ENCODE measurements at places on chromosomes 6 and 20.

DNA sequence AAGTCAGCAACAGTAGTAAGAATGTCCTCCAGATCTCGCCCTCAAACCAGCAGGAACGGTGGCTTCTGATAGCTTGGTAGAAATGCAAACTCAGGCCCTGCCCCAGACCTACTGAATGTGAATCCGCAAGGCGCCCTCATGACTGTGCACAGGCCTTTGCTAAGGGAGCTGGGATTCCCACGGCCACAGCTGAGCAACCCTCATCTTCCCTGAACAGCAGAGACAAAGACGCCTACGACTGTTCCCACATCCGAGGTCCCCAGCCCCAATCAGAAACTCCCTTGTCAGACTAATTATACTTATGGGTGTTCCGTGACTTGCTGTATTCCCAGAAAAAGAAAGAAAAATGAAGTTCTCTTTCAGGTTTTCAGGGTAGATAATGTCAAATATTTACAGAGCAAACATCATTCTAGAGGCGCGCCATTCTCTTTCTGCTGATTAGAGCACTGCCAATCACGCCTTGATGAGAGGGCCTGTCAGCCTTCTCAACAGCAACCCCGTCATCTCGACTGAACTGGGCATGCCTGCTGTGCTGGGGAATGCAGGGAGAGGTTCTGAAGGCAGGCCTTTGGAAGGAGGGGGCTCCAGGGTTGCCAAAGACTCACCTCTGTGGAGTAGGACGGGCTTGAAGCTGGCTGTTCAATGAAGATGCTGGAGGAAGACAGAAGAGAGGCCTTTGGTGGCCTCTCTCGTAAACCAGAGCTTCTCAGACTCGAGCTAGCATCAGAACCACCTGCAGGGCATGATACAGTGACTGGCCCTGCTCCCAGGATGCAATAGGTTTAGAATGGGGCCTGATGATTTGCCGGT is 79.9 kb downstream of the ZNF217 start:
- DNase-seq, result no peak

DNA sequence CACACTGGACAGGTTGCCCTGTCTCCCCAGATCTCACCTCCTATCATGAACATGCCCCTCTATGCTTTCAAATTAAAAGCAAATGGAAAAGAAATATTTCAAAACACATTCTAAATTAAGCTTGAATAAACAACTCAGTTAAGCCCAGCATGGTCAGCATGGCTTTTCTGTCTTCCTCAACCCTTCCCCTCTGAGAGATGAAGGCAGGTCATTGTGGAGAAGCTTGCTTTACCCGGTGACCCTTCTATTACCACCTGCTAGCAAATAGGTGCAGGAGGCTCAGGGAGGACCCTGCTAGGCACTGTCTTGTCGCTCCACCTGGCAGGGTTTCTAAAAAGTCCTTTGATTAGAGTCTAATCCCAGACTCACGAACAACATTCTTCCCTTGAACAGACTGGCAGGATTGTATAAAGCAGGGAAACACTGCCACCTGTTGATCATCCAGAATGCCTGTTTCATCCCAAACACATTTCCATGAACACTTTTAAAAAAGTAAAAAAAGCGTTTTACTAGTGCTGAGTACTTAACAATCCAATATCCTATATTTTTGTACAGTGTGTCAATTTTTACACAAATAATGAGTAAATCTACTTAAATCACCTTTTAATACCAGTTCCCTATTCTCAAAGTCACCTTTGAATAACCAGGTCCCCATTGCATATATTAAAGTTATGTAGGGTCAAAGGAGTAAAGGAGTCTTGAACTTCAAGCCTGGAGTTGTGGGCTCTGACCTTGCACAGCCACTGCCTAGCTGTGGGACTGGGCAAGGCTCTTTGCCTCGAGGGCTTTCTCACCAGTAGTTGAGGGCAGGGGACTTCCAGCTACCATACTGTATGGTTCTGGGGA is 75.5 kb downstream of the GPR6 start:
- peak; percentile 28 for DNase-seq

DNA sequence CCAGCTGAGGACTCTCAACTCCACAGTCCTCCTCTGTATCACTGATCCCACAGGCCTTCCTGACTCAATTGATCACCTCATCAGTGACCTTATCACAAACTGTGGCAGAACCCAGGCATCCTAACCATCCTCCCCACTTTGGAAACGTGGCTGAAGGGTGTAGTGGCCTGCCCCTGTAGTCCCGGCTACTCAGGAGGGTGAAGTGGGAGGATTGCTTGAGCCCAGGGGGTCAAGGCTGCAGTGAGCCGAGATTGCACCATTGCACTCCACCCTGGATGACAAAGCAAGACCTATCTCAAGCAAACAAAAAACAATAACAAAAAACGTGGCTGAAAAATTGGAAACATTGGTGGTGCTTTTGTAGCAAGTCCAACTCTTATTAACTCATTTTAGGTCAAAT is 203.4 kb upstream of the ZNF217 start:
- DNase-seq, result no peak

DNA sequence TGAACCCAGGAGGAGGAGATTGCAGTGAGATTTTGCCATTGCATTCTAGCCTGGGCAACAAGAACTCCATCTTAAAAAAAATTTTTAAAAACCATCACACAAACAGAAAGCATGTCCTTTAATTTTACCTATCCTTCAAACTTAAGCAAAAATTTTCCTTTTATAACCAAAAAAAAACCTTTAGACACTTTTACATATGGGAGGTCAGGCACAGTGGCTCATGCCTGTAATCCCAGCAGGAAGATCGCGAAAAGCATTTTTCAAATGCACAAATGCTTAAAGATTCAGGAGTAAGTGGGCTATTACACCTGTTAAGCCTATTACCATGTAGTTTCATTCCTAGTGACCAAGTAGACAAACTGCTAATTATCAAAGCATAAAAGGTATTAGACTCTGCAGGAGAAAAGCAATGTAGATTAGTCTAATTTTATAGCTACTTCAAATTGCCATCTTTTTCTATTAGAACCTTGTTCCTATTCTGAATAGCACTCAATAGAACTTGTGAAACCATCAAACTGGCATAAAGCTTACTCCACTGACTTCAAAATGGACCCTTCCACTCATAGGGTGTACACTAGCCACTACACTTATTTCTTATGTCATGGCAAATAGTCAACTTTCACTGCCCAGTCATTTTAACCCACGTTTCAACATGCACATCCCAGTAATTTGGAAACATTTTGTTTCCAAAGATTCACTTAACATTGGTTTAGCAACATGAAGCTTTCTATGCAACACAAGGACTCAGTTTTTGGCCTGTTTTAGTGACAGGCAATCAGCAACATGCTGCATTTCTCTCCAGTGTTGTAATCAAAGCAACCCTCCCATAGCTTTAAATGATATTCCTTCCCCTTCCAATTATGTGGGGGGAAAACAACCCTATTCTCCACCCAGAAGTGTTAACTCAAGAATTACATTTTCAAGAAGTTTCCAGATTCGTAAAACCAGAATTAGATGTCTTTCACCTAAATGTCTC is 4.0 kb downstream of the EEF1A1 start:
- DNase-seq, result no peak

GRCh38 chr6:152094992-152095592 is 287.6 kb downstream of the ESR1 start:
- DNase-seq, result peak; percentile 98

DNA sequence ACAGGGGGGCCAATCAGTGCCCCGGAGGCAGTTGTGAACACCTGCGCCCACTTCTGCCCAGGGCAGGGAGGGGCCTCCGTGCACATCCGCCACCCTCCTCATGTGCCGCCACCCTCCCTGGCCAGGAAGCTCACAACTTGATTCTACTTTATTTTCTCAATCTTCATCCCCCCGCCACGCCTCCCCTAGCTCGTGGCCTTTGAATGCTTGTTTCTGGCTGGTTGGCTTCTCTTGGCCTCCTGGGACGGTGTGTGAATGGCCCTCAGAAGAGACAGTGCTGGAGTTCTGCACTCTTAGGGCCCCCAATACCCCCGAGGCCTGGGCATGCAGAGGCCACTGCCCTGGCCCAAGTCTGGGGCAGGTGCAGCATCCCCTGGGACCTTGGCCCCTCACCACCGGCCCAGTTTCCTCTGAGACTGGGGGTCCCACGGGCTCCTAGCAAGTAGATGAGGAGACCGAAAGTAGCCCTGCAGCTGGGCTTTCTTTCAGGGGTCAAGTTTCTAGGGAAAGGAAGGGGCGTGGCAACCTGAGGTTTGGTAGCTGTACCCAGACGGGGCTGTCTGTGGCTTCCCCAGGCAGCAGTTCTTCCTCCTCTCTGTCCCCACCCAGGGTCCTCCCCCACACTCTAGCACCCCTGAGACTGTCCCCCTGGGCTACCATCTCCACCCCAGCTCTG is 1.3 kb downstream of the RGS19 start:
- no peak for DNase-seq

- DNase-seq, result no peak
These were observed 10.3 kb upstream of the ZNF831 start for GRCh38 chr20:59153355-59153681.

DNA sequence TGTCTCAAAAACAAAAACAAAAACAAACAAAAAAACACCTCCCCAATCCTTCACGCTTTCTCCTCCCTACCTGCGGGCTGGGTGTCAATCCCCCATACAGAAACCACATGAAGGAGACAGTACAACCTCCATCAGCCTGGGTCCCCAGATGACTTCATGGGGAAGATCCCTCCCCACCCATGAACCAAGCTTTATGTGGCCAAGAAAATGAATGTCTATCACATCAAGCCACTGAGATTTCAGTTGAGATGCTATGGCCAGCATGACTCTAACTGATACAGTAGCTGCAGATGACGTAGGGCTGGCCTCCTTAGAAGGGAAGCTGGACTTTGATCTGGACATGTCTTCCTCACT is 21.2 kb upstream of the BNIP5 start:
- DNase-seq, result no peak

GRCh38 chr20:38728191-38728781 is 4.0 kb downstream of the SLC32A1 start:
- no peak for DNase-seq

DNA sequence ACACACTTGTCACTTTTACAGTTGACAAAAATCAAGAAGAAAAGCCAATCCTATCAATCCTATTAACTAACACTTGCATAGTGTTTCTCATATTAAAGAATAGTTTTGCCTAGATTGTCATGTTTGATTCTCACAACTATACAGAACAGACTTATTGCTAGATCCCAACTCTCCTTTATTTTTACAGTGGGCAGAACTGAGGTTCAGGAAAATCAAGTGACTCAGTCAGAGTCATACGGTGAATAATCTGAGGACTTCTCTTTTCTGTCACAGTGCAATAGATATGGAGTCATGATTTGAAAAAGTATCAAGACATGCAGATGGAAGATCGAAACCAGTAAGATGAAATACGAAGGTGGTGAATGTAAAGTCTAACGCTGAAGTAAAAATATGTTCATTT is 195.1 kb upstream of the CITED2 start:
- DNase-seq, result no peak

DNA sequence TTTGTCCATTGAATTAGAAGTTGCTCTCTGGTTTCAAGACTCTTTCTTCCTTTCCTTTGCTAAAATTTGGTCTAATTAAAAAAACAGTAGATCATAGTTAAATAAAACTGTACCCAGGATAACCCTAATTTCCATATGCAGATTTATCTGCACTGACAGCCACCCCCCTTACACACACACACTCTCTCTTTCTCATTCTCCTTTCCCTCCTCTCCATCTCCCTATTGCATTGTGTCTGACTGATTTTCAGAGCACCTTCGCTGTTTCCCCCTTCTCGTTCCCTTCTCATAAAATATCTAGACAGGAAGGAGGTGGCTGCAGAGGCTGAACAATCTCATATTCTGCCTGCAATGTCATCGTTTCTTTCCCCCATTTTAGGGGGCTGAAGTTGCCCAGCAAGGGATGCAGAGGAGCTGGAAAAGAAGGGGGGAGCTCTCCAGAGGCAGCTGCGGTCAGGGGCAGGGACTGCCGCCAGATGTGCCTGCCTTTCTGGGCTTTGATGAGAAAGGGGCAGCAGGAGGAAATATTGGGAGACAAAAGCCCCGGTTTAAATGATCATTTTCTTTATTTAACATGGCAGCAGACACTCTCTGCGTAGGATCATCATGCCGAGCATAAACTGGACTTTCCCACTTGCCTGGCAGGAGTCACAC is 22.5 kb upstream of the MMS22L start:
- DNase-seq, result no peak

DNA sequence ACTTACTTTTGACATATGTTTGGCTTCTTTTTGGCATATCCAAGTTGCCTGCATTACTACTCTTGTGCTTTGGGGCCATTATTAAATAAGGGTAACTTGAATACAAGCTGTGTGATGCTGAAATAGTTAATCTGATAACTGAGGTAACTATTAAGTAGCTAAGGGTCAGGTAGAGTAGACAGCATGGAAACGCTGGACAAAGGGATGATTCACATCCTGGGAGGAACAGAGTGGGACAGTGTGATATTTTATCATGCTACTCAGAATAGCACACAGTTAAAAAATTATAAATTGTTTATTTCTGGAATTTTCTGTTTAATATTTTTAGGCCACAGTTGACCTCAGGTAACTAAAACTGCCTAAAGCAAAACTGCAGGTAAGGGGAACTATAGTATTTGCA is 483.9 kb downstream of the RFPL4B start:
- no peak for DNase-seq

Measured in fibroblast of skin of left quadriceps (primary cell).